ENCODE measurements at places on chromosomes 3 and 15.

GRCh38 chr3:60755094-60755493 is 496.2 kb downstream of the FHIT start:
- H3K4me3 ChIP-seq: no peak overlapping the region
- no peaks in the 10 kb centered on the region for H3K27me3 ChIP-seq
- peaks cover 6% of the 10 kb centered on the region for H3K4me1 ChIP-seq
- peaks cover 26% of the 10 kb centered on the region for H3K36me3 ChIP-seq
- peak; percentile 77 for DNase-seq

DNA sequence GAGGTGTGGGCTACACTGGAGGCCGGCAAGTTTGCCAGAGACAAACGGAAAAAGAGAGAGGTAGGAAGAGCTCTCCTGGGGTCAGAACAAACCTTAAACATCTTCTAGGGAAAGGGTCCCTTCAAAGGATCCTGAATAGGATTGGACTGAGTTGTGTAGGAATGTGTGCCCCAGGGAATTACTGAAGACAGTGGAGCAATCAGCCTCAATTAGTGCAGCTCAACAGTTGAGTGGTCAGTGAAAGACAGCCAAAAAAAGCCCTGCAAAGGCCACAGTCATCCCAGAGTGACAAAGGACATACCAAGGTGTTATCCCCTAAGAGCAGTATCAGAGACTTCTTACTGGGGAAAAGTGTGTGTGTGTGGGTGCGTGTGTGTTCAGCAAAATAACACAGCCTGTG is 70.3 kb downstream of the NUP210 start:
- H3K36me3 ChIP-seq: peaks cover 25% of the 10 kb centered on the region
- no peak for DNase-seq
- H3K27ac ChIP-seq: no peak overlapping the region
- H3K4me3 ChIP-seq: no peak overlapping the region
- peaks cover 24% of the 10 kb centered on the region for H3K4me1 ChIP-seq

GRCh38 chr15:66433726-66434125 is 47.0 kb downstream of the MAP2K1 start:
- no peaks in the 10 kb centered on the region for H3K4me1 ChIP-seq
- no peak for DNase-seq
- no peak overlapping the region for H3K4me3 ChIP-seq
- no peak overlapping the region for H3K27ac ChIP-seq
- H3K36me3 ChIP-seq: peaks cover 36% of the 10 kb centered on the region

DNA sequence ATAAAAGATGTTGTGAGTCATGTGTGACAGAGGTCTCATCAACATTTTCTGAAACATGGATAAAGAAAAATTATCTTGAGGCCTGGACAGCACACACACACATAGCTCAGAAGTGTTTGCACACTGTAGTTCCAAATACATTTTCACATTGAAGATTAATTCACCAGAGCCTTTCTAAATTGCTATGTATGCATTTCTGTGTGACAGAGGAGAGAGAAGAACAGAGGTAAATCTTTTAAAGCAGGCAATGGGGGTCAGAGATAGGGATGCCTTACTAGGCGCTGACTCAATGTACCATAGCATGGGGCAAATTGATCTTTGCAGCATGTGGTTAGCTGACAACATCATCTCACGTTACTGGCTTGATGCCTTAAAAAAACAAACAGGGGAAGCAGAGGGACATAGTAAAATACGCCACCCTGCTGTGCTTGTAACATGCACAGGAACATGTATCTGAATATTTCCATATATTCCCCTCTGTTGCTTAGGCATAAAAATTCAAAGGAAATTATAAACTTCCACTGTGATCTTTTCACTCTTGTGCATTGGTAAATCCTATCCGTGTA is 7.7 kb downstream of the POU1F1 start:
- H3K4me3 ChIP-seq: no peak overlapping the region
- H3K27me3 ChIP-seq: no peaks in the 10 kb centered on the region
- H3K36me3 ChIP-seq: no peaks in the 10 kb centered on the region
- H3K27ac ChIP-seq: no peak overlapping the region
- H3K4me1 ChIP-seq: no peaks in the 10 kb centered on the region

DNA sequence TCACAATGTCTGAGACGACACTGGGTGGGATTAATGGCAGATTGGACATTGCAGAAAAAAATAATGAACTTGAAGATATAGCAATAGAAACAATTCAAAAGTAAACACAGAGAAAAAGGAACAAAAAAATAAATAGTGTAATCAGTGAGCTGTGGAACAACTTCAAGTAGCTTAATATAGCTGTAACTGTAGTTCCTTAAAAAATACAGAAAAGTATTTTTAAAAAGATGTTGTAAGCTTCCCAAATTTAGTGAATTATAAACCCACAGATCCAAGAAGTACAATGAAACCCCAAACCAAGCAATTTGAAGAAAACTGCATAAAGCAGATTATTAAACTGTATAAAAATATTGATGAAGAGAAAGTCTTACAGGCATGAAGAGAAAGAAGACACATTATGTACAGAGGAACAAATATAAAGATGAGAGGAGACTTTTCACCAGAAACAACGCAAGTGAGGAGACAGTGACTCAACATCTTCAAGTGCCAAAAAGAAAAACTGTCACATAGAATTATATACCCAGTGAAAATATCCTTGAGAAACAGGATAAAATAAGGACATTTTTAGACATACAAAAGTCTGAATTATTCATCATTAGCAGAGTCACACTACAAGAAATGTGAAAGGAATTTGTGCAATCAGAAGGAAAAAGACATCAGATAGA is 176.4 kb downstream of the NFKBIZ start:
- H3K27ac ChIP-seq: no peak overlapping the region
- no peak overlapping the region for H3K4me3 ChIP-seq
- no peak for DNase-seq
- H3K36me3 ChIP-seq: no peaks in the 10 kb centered on the region
- H3K4me1 ChIP-seq: no peaks in the 10 kb centered on the region
- no peaks in the 10 kb centered on the region for H3K27me3 ChIP-seq

- no peaks in the 10 kb centered on the region for H3K27me3 ChIP-seq
- no peak overlapping the region for H3K27ac ChIP-seq
- peak; percentile 50 for DNase-seq
- no peak overlapping the region for H3K4me3 ChIP-seq
These were observed 16.4 kb downstream of the SRPRB start for GRCh38 chr3:133821767-133822638.

DNA sequence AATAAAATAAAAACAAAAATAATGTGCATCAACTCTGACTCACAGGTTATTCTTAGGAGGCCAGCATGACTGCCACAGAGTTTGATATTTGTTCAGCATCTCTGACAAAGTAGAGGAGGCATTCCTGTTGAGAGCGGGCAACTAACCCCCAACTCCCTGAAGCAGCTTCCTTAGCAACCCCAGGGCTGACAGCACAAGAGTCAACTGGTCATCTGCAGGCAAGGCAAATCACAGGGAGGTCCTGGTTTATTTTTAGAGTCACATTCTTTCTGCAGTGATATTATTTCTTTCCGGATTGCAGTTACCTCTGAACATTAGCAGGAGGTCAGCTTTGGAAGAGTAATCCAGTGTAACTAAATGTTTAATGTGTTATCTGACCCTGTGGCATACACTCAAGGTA is 273.0 kb downstream of the PLCL2 start:
- no peaks in the 10 kb centered on the region for H3K4me1 ChIP-seq
- no peak overlapping the region for H3K27ac ChIP-seq
- no peak for DNase-seq
- peaks cover 8% of the 10 kb centered on the region for H3K36me3 ChIP-seq
- no peaks in the 10 kb centered on the region for H3K27me3 ChIP-seq

GRCh38 chr3:194884649-194885315 is 199.1 kb downstream of the FAM43A start:
- H3K27me3 ChIP-seq: no peaks in the 10 kb centered on the region
- peak; percentile 12 for DNase-seq
- no peak overlapping the region for H3K4me3 ChIP-seq
- no peak overlapping the region for H3K27ac ChIP-seq
- no peaks in the 10 kb centered on the region for H3K36me3 ChIP-seq
